Neural crest cell (in vitro differentiated cells): ENCODE measurements at places on chromosomes 12 and 14. TPM values are rescaled to one million over a fixed set of nuclear protein-coding genes. Genes with fewer than 3 reads are reported as not detected.

DNA sequence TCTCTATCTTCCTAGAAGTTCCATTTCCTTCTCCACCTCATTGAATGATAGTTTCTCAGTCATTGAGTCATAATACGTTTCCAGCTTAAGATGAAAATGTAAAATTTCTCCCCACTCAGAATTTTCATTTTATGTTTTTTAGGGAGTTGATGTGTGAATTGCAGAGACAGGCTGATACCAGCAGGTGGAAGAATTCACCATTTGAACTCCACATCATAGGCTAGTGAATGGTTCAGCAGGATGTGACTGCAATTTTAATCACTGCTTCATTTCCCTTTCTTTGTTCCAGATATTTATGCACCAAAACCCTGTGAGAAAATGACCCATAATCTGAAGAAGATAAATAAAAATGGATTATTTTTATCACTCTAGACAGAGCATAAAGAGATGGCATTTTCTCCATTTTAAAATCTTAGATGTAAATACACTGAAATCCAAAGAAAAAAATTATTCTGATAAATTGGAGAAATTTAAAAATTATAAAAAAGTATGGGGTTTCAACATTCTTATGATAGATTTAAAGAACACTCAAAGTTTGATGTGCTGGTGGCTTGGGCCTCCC is 10.6 kb upstream of the PYGL start:
- DNase-seq: no peak

GRCh38 chr14:90304502-90304901 is 27.2 kb downstream of the NRDE2 start:
- no peak for DNase-seq

GRCh38 chr12:103128862-103129501 is 171.5 kb downstream of the ASCL1 start:
- DNase-seq: no peak

The SSPN gene
- 4.1 and 4.7 TPM in 2 replicates for total RNA-seq

GRCh38 chr12:104604995-104605675 is 148.4 kb downstream of the CHST11 start:
- DNase-seq: no peak

The KRT78 gene
- not detected in 2 replicates for total RNA-seq

DNA sequence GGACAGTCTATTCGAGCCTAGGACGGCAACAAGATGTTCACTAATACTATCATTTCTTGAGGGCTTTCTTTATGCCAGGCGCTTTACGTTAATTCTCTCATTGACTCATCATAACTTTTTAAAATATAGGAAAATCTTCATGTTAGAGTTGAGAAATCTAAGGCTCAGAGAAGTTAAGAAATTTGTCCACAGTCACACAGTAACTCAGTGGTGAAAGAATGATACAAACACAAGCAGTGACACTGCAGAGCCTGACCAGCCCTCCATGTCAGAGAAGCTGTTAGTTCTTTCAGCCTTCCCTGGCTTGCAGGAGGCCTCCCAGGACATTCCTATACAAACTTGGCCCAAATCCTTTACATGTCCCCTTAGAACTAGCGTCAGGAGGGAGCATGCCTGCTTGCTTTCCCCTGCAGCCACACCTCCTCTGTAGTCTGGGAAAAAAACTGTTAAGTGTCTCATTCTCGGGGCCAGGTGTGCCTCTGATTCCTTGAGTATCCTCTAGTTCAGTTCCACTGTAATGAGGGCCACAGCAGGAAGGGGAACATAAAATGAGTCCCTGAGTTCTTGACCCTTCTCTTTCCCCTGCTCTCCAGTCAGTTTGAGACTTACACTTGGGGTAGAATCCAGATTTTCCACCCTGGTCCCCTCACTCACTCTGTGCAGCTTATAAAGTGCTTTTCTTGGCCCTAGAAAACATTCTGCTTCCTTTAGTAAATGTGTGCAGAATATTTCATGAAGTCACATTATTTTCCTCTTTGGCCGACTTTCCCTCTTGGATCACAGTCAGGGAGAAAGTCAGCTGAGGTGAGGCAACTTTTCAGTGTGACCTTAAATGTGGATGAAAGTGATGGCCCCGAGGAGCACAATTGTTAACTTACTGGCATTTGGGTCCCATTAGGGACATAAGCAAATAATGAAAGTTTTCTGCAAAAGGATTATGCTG is 152.2 kb upstream of the HIF1A start:
- DNase-seq: no peak

DNA sequence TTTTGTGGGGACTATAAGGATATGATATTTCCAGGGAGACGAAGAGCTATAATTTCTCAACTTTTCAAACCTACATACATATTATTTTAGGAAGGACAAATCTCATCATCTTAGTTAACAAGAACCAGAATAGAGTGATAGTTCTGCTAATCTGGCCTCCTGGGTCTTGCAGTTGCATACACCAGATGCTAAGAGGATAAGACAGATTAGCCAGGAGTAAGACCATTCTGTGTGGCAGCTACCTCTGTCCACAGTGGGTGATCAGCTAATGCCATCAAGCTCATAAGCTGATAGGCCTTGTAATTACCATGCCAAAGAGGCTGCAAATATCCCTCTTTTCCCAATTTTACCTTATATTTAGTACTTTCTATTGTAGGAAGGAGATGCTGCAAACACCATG is 776.8 kb downstream of the NRXN3 start:
- DNase-seq: no peak

GRCh38 chr14:55333711-55334485 is 62.7 kb downstream of the FBXO34 start:
- no peak for DNase-seq

- DNase-seq: no peak
These were observed 24.6 kb downstream of the EXOC5 start for GRCh38 chr14:57244106-57244505.

The OLR1 gene
- total RNA-seq: not detected in 2 replicates

GRCh38 chr12:98719515-98720504 is 74.7 kb downstream of the APAF1 start:
- DNase-seq: no peak

DNA sequence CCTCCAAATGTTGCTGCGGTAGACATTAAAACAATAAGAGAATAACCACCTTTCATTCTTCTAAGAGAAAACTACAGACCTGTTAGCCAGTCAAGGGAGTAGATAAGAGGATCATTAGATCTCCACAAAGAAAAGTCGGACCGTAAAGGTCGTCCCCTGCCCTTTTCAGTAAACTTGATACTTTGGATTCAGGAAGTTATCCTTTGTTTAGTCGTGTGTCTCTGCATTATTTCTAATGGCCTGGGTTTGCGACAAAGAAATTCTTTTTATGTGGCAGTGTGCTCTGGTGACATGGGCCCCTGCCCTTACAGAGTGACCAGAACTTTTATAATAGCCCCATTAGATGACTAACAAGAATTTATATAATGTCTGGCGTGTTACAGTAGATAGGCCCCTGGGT is 44.6 kb upstream of the EVL start:
- no peak for DNase-seq

DNA sequence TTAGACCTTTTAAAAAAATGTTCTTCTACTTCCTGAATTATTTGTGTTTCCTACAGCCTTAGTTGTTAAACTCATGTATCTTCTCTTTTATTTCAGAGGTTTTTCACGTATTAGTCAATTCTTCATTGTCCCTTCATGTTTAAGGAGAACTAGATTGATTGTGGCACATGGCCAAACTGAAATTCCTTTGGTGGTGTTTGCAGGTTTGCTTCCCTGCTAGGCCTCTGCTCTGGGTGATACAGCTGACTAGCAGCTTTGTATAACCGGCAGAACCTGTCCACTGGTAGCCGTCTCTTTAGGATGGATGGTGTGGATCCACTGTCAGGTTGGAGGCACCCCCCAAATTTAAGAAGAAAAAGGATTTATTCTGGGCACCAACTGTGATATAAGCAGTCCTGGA is 262.1 kb downstream of the FBXL14 start:
- DNase-seq: no peak

DNA sequence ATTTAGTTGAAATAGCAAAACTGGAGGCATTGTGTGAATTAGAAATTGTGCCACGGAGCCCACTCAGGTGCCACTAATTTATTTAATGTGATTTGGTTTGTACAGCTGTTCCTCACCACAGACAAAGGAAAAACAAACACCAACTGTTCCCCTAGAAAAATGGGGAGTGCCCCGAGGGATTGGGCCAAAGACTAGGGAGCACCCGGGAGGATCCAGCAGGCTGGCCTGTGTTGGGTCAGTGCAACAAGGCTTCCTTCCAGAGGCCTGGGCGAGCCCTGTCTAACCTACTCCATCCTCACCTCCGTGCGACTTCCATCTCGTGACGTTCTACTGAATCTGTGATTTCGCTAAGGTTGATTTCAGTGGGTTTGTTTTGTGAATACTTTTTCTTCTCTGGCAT is 206.2 kb downstream of the CHST11 start:
- DNase-seq: no peak

- no peak for DNase-seq
These were observed 11.2 kb upstream of the PXN start for GRCh38 chr12:120276734-120277133.

DNA sequence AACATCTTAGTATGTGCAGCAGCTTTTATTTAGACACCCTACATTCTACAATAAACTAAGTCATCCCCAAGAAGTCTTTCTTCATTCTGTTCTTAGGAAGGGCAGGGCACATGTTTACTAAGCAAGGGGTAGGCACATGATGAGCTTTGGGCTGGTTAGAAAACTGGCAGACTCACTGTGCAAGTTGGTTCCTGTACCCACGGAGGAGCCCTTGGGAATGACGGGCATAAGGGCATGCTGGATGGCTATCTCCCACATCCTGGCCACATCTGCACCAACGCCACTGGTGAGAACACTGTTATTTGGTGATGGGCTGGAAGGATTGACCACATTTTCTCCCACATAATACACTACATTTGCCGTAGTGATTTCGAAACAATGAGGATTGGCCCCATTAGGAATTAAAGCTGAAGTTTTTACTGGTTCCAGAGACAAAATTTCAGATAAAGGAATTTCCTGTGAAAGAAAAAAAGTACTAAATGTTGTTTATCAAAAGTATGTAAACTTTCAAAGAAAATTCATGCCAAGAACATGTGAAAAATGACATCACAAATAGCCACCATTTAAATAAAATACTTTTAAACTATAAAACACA is 297.0 kb downstream of the PRKD1 start:
- no peak for DNase-seq

- no peak for DNase-seq
These were observed 103.5 kb upstream of the HIF1A start for GRCh38 chr14:61591862-61592261.

The RAD51AP1 gene
- 48.2 and 49.0 TPM in 2 replicates for total RNA-seq

The SERPINA12 gene
- not detected in 2 replicates for total RNA-seq

GRCh38 chr14:31068235-31068634 is 42.1 kb upstream of the STRN3 start:
- no peak for DNase-seq
